ENCODE measurements at places on chromosomes 4 and X.

GRCh38 chr4:11824566-11824965 is 395.9 kb upstream of the HS3ST1 start:
- DNase-seq, result no peak

DNA sequence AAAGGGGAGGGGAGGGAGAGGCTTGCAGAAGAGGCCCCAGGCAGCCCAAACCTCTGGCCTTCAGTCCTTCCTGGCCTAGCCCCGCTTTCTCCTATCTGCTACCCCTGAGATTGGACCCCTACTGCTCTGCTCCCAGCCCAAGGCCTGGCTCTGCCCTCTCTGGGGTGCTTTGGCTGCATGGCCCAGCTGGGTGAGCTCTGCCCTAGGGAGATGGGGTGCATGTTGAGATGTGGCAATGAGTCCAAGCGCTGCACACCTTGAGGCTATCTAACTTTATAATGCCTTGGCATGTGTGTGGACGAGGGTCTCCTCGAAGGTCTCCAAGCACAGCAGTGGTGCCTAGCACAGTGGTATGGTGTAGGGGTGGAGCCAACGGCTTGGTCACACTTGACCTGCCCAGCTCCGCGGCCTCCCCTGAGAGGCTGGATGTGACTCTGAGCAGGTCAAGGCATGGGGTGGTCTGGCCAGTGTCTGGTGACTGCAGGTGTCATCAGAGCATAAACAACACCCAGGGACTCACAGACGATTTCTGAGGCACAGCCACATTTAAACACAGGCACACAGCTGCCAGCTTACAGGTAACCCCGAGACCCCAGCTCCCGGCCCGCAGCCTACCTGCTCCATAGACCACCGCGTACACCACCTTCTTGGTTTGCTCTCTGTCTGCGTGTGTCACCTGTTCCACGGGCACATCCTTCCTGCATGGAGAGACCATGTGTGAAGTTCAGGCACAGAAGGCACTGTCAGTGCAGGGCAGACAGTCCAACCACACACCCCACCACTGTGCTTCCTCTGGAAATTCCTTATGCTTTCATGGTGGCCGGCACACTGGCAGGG is 36.3 kb downstream of the NAT8L start:
- DNase-seq, result no peak

- no peak for DNase-seq
Observed at GRCh38 chr4:119233750-119234149, 21.2 kb downstream of the USP53 start.

DNA sequence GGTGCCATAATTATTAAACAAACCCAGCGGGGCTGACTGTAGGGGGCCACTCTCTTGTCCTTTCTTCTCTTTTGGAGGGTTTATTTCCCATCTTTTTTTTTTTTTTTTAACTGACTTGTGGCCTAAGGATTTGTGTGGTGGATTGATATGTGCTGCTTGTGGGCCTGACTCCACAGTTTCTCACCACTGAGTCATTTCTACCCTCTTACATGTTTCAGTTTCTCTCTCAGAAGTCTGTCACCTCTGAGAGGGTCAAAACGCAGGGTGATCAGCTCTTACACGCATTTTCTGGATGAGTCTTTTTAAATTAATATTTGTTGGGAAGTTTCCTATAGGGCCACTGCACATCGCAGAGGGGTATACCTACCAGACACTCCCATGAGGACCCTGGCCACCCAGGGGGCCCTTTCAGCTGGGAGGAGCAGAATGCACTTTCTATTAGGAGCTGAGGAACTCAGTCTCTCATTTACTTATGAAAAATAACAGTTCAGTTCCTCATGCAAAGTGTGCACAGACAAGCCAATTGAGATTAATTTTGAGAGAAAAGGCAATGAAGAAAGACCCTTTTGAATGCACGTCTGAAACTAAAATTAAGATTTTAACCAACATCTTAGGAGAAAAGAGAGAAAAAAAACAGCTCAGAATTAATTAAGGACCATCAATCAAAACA is 407.9 kb downstream of the TECRL start:
- DNase-seq, result no peak

DNA sequence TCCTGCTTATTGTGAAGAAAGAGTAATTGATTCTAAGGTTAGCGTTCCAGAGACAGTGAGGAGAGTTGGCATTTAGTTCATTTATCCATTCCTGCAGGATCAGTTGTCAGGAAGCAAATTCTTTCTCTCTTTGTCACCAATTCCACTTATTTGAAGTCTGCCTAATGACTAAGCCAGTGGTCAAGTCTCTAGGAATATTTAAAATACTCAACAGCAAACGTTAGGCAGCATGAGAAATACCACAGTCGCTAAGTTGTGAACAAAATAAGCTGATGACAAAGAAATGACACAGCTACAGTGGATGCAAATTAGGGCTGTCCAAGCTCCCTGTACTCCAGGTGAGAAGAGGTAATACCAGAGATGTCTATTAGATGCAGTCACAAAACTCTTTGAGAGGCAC is 6.6 kb upstream of the MAGEB17 start:
- DNase-seq, result no peak

GRCh38 chrX:147602176-147602696 is 309.5 kb upstream of the FMR1 start:
- no peak for DNase-seq

DNA sequence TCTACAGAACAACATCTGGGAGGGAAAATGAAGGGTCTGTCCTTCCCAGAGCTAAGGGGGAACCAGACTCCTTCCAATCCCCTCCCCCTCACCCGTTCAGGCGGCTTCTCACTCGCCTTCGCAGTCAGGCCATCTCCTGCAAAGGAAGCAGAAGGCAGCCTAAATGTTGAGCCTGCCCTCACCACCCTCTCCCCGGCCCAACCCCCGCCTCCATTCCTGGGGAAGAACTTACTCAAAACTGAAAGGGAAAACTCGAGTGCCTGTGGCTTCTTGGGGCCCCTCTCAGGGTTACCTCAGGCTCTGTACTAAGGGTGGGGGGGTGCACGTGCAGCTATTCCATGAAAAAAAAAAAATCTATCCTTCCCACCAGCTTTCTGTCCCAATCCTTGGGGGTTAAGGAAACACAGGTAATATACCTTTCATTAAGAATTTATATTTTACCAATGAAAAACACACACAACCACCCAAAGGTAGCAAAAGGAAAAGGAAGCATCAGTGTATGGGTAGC is 2.4 kb downstream of the ZMYM3 start:
- no peak for DNase-seq

DNA sequence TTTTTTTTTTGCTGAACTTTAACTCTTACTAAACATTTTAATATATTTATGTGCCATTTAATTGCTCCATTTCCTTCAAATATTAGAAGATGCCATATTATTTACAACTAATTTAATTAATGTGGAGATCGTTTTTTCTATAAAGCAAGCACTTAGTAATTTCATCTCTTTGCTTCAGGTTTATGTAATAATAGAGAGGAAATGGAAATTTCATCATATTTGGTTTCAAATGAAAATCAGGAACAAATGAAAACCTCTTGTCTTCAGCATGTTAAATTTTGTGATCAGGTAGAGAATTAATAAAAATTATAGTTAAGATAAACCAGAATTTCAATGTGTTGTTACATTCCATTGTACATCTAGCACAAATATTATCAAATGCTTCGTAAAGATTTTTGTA is 120.1 kb downstream of the SYNPO2 start:
- DNase-seq, result no peak

GRCh38 chrX:150269605-150270254 is 93.4 kb upstream of the MAMLD1 start:
- DNase-seq, result no peak

DNA sequence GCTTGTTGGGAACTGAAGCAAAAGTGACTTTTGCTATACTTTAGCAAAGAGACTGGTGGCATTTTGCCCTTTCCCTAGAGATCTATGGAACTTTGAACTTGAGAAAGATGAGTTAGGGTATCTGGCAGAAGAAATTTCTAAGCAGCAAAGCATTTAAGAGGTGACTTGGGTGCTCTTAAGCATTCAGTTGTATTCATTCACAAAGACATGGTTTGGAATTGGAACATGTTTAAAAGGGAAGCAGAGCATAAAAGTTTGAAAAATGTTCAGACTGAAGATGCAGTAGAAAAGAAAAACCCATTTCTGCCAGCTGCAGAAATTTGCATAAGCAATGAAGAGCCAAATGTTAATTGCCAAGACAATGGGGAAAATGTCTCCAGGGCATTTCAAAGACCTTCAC is 21.6 kb downstream of the AIMP1 start:
- DNase-seq, result no peak

DNA sequence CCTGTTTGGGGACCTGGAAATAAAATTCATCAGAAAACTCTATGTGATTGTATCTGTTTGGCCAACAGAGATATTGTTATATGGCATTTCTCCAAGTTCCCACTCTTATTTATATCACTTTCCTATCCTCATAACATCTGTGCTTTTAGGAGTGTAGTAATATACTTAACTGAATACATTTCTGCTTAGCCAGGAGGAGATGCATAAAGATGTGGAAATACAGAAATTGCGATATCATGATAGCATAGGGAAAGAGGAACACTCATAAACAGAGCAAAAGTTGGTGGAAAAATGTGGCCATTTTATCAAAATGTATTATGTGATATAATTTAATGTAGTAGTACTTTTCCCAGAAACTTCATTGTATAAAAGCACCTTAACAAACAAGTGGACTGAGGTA is 46.1 kb upstream of the TSPAN7 start:
- no peak for DNase-seq

DNA sequence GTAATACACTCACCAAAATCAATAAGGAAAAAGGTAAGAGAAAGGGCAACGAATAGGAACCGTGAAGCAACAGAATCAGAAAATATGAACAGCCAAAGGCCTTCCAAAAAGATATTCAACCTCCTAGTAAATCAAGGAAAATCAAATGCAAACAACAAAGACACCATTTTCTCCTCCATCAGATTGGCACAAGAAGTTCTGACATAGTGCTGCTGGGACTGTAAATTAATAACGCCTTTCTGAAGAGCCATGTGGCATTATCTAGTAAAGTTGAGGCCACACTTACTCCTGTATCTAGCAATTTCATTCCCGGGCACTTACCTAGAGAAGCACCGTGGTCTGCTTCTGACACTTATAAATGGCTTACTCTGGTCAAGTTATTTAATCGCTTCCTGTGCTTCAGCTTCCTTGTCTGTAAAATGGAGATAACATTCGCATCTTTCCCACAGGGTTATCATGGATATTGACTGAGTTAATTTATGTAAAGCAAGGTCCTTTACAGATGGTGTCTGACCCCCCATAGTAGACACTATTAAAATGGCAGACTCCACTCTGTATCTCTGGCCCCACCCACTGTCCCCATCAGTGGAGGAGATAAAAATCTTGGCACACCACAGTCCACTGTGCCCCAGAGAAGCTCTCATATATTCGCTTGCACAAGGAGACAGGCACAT is 20.5 kb upstream of the ENPP6 start:
- no peak for DNase-seq

GRCh38 chr4:3462321-3462789 is 751 bp upstream of the DOK7 start:
- DNase-seq, result no peak

DNA sequence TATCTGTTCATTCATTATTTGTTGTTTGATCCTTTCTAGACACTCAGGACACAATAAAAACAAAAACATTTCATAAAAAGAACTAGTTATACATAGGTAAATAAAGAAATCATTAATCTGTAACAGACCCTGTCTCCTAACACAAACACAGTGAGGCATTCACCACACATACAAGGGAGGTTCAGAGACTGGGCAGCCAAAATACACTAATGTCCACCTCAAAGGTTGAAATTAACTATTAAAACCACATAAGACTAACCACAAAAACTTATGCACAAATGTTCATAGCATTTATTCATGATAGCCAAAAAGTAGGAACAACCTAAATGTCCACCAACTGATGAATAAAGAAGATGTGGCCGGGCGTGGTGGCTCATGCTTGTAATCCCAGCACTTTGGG is 7.8 kb downstream of the PAPSS1 start:
- DNase-seq, result no peak

DNA sequence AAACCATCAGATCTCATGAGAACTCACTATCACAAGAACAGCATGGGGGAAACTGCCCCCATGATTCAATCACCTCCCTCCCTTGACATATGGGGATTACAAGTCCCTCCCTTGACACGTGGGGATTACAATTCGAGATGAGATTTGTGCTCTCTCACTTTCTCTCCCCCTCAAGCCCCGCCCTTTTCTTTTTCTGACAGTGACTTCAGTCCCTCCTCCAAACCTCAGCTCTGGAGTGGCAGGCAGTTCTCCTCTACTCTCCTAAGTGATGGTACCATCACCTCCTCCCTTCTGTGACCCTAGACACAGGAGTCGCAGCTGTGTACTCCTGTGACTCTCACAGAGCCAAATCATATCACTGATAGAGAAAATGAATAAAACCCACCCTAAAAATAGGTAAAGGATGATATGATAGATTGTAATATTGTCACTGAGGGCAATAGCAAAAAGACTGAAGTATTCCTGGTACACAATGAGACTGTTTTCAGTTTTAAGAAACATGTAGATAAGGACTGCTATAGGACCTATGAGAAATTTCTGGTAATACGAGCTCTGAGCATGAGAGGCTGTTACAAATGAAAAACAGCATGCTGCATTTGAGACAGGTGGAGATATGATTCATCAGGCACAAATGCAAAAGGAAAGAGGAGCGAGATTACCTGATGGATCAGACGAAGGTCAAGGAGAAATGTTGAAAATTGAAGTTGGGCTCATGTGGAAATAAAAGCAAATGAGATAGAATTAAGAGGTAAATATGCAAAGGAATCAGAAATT is 101.2 kb upstream of the CBLL2 start:
- DNase-seq, result no peak

DNA sequence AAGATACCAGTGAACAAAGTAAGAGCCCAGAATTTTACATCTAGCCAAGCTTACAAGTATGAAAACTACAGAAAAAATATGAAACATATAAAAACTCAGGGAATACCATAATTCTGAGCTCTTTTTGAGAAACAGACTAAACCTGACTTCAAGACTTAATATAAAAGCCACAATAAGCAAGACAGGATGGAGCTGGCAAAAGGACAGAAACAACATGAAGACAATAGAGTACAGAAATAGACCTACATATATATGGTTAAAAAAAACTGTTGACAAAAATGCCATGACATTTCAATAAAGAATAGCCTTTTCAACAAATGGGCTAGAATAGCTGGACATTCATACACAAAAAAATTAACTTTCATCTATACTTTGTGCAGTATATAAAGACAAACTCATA is 49.4 kb downstream of the UBA6 start:
- DNase-seq, result no peak

Data from activated CD8-positive, alpha-beta memory T cell treated with anti-CD3 and anti-CD28 coated beads for 1 hour (primary cell).